Hair follicular keratinocyte (primary cell): ENCODE measurements at places on chromosomes 6 and 20. TPM values are rescaled to one million over a fixed set of nuclear protein-coding genes. Genes with fewer than 3 reads are reported as not detected.

The C20orf141 gene
- total RNA-seq = not detected in 2 replicates

The BMP7 gene
- not detected in 2 replicates for total RNA-seq

The POPDC3 gene
- 13.8 and 20.1 TPM in 2 replicates for total RNA-seq

The SRXN1 gene
- total RNA-seq = 91.5 and 92.3 TPM in 2 replicates

The DEFB124 gene
- total RNA-seq = not detected in 2 replicates

The JARID2 gene
- 11.9 and 18.4 TPM in 2 replicates for total RNA-seq

The REM1 gene
- total RNA-seq = not detected in 2 replicates

The MARCKS gene
- 41.3 and 50.7 TPM in 2 replicates for total RNA-seq

The LAMA2 gene
- 0.23 and 0.30 TPM in 2 replicates for total RNA-seq

The LHFPL5 gene
- total RNA-seq = not detected in 2 replicates

The CD93 gene
- total RNA-seq = under 0.01 TPM in 2 replicates

The SLC26A8 gene
- total RNA-seq = not detected in 2 replicates

The TINAG gene
- total RNA-seq = not detected in 2 replicates

The BFSP1 gene
- total RNA-seq = 2.2 and 4.3 TPM in 2 replicates

The HLA-DMB gene
- not detected in 2 replicates for total RNA-seq

The RAET1L gene
- total RNA-seq = 0.78 and 1.1 TPM in 2 replicates

The PSORS1C2 gene
- not detected in 2 replicates for total RNA-seq

The C20orf144 gene
- total RNA-seq = 0.16 TPM in 1 of 2 replicates, not detected in the other

The GPR6 gene
- total RNA-seq = not detected in 2 replicates

The KCNK5 gene
- not detected in 2 replicates for total RNA-seq

The PROCR gene
- total RNA-seq = 151 and 162 TPM in 2 replicates

The GMPR gene
- total RNA-seq = 0.04 TPM in 1 of 2 replicates, not detected in the other

The BACH2 gene
- total RNA-seq = 0.84 and 3.7 TPM in 2 replicates

The PRICKLE4 gene
- total RNA-seq = 1.3 and 1.4 TPM in 2 replicates

The SNAP25 gene
- total RNA-seq = not detected in 2 replicates

The TNNC2 gene
- total RNA-seq = not detected in 2 replicates

The CST4 gene
- total RNA-seq = not detected in 2 replicates

The HLA-DOB gene
- 1.7 and 6.3 TPM in 2 replicates for total RNA-seq

The ERVFRD-1 gene
- not detected in 2 replicates for total RNA-seq
